Stimulated activated CD8-positive, alpha-beta memory T cell treated with anti-CD3 and anti-CD28 coated beads, Interleukin-2, amount 100 ng/mL, for 1 hour (primary cell): ENCODE measurements at places on chromosomes 3 and 15.

- no peak for DNase-seq
Measured at GRCh38 chr3:186802701-186803100, 3.6 kb downstream of the RFC4 start.

DNA sequence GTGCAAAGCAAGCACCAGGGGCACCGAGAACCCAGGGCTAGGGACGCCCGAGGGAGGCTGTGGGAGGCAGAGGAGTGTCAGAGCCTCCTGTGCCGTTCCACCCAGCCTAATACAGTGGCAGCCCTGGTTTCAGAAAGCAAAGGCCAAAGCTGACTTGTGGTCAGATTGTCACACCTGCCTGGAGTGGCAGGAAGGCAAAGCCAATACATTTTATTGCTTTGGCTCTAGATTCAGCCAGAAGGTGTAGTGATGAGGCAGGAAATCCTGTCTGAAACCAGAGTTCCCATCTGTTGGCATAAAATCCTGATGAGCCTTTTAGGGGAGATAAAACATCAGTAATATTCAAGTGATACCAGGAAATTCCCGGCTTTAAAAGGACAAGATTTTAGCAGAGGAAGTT lies 168.3 kb downstream of the SLCO3A1 start:
- no peak for DNase-seq

DNA sequence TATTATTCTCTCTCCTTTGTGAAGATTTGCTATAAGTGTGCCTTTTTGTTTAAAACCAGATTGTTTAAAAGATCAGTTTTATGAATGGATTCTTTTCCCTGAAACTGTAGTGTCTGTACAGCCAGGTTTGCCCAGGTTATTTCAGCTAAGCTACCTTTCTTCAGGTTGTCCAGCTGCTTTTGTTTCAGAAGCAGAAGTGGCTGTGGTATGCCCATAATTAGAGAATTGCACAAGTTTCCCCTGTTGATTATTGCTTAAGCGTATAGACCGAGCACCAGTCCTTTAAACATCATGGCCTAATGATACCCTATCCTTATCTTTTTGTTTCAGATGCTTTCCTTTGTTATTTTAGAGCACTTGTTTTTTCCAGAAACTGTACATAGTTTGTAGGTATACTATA lies 10.2 kb downstream of the ASB7 start:
- no peak for DNase-seq

GRCh38 chr15:83106994-83107840 lies at the start of gene TM6SF1:
TSS of gene TM6SF1 (plus strand) at chr15:83107645. CDS start at chr15:83107681, 36 bp downstream.
- DNase-seq: no peak

DNA sequence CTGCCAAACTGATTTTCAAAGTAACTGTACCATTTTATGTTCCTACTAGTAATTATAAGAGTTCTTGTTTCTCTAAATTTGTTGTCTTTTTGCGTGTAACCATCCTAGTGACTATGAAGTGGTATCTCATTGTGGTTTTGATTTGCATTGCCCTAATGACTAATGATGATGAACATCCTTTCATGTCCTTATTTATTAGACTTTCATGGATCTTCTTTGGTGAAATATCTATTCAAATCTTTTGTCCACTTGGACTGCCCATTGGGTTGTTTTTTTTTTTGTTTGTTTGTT lies 3.6 kb downstream of the OXSR1 start:
- DNase-seq: no peak

GRCh38 chr3:15812183-15812582 lies 14.4 kb upstream of the ANKRD28 start:
- DNase-seq: no peak

- DNase-seq: no peak
Measured at GRCh38 chr15:39171944-39172368, 408.9 kb upstream of the THBS1 start.

DNA sequence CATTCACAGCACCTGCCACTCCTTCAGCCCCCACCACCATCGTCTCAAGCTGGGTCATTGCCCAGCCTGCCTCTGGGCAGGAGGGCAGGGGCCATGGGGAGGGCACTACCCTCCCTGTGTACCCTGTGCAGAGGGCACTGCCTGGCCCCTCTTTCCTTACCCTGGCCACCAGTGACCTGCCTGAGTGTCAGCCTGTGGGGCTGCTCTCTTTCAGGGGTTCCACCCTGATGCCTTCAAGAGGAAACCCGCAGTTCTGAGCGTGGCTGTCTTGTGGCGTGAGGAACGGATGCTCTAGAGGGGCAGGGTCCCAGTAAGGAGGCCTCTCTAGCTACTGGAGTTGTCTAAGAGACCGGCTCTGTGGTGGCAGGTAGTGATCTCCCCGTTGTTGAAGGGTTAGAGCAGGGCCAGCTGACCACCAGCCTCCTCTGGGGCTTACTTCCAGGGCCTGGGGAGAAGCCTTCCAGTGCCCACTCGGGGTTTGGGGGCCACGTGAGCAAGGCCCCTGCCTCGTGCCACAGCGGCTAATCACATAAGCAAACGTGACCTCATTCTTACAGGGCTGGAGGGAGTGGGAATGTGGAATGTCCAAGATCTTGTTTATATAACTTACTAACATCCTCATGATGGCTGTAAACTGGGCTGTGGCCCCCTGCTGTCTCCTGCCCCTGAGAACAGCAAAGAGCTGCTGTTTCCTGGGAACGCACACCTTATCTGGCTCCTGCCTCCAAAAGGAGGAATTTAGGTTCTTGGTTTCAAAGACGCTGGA lies 31.4 kb upstream of the SEC13 start:
- no peak for DNase-seq

DNA sequence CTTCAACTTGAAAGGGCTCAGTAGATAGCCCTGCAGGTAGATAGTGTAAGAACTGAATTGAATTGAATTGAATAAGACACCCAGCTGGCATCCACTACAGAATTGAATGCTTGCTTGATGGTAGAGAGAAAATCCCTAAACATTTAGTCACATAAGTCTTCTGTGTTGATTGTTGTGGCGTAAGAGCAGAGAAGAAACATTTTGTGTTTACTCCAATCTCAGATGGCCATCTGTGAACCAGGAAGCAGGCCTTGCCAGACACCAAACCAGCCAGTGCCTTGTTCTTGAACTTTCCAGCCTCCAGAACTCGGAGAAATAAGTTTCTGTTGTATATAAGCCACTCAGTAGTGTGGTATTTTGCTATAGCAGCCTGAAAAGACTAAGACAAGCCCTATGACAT lies 43.6 kb downstream of the SST start:
- no peak for DNase-seq

- DNase-seq: no peak
Measured at GRCh38 chr3:183085634-183086390, 13.5 kb downstream of the MCCC1 start.

DNA sequence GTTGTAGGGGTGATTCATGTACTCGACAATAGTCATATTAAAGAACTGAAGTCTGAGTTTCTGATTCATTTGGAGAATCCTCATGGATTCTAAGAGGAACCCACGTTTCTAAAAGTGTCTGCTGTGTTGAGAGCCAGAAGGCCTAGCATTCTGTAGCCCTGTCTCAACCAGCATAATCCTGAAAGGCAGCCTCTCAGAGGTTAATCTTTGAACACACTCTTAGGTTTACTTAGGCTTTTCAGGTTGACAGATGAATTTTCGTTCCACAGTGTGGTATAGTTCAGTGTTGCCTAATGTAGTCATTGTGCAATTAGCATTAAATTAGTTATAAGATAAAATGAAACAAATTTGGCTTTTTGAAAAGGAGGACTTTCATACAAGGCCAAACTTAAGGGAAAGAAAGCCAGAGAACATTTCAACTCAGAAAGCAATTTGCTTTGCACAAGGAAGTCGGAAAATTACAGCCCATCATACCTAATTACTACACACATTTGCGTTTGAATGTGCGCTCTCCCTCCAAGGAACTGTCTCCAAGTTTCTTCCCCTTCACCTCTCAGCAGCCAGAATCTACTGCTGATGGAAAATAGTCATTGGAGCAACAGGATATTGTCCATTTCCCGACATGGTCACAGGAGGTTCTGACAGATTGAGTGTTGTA lies 42.0 kb downstream of the AGBL1 start:
- DNase-seq: no peak

GRCh38 chr3:57086201-57086600 lies 25.7 kb downstream of the SPATA12 start:
- no peak for DNase-seq

- DNase-seq: no peak
Measured at GRCh38 chr3:158330870-158331269, 221.0 kb downstream of the RSRC1 start.

- no peak for DNase-seq
Measured at GRCh38 chr3:194404365-194405140, 5.5 kb upstream of the GP5 start.

- DNase-seq: no peak
Measured at GRCh38 chr3:21585216-21585740, 165.7 kb downstream of the ZNF385D start.

DNA sequence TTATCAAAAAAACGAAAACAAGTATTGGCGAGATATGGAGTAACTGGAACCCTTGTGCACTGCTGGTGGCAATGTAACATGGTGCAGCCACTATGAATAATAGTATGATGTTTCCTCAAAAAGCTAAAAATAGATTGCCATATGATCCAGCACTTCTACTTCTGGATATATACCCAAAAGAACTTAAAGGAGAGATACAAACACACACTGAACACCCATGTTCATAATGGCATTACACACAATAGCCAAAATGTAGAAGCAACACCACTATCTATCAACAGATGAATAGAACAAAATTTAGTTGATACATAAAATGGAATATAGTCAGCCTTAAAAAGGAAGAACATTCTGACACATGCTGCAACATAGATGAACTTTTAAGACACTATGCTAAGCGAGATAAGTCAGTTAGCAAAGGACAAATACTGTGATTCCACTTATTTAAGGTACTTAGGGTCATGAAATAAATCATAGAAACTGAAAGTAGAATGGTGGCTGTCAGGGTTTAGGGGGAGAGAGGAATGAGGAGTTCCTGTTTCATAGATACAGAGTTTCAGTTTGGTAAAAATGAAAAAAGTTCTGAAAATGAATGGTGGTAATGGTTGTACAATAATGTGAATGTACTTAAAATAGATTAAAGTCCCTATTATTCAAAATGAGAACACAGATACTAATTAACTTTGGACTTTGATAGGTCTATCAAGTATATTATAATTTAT lies 59.4 kb upstream of the IMPG2 start:
- DNase-seq: no peak

DNA sequence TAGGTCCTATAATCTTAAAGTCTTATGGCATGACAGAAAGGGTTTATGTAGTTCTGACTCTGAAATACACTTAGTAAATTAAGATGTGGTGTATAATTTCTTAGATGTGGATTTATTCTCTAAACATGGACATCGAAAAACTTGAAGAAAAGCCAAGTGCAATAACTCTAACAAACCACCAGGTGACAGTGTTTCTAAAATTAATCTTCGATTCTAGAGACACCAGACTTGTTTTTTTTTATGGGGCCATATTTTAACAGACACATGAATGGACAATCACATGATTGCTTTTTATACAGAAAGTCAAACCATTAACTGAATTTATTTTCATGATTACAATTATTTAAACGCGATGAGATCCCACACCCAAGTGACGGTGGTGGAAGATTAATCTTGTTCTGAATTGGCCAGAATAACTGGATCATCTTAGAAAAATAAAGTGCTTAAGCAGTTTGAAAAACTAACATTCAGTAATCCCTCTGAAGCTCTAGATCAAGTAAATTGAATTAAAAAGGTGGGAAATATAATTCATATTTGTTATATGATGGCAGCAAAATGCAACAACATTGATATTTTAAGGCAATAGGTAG lies 305.1 kb downstream of the LSAMP start:
- DNase-seq: no peak

DNA sequence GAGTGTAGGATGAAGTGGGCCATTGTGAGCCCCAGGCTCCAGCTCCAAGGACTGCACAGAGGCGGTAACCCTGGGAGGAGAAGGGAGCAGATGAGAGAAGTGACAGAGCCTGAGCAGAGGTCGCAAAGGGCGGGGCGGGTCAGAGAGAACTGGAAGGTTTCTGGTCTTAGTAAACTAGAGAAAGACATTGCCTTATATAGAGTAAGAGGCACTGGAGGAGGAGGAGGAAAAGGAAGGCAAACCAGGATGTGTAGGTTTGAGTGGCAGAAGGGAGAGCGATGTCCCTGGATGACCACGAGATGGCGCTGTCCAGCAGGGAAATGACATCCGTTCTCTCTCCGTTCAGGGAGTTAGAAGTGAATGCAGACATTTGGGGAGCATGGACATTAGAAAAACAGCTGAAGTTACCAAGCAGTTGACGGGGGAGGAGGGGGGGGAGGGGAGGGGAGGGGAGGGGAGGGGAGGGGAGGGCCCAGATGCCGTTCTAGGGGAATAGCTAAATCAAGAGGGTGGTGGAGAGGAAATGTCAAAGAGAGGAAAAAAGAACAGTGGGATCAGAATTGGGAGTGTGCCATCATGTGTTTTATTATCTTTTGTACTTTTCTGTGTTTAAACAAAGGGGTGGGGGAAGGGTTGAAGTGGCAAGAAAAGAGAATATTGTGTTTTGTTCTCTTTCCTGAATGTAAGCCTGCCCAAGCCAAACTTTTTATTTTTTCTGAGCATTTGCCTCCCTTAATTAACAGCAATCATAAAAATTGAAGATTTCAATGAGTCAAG lies 48.8 kb downstream of the STARD5 start:
- peak; percentile 71 for DNase-seq

DNA sequence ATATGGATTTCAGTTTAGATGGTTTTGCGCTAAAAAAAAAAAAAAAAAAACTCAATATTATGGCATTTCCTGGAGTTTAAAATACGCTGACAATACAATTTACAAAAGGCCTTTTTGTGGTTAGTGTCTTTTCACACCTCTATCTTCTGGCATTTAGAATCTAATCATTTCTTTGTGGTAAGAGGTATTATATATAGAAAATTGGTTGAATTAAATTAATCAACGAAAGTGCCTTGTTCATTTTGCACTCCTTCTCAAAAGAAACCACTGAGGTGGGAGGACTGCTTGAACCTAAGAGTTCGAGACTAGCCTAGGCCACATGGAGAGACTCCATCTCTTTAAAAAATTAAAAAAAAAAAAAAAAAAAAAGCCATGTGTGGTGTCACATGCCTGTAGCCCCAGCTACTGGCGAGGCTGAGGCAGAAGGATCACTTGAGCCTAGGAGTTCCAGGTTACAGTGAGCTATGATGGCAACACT lies 90.0 kb upstream of the ICE2 start:
- no peak for DNase-seq

GRCh38 chr3:112813723-112814171 lies 32.9 kb downstream of the CD200R1L start:
- no peak for DNase-seq

DNA sequence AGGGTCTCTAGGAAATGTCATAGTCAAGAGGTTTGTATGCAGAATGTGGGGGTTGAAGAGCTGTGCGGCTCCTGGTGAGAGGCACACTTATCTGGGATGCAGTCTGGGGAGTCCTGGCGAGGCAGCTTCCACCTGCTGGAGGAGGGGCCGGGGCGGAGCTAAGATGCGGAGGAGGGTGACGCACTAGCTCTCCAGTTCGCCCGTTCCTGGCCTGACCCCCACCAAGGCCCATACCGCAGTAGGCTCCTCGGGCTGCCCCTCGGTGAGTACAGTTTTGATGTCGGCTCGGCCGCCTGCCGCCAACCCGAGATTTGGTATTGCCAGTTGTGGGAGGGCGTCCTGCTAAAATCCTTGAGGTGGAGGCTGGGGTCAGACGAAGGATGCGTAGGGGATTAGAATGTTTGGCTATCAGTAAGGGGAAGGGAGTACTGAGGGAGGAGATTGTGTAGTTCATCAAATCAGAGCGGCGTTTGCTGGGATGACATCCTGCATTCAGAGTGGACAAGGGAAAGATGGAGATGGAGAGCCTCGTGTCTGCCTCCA lies at the start of gene SCG5:
Gene SCG5, plus strand, starts transcription at position 194 of the 543 bp plus-strand sequence. CDS start 1,883 bp downstream, outside the sequence.
- no peak for DNase-seq

GRCh38 chr3:66644549-66644948 lies 143.7 kb upstream of the LRIG1 start:
- DNase-seq: no peak

- DNase-seq: no peak
Measured at GRCh38 chr3:130658678-130659077, 88.0 kb downstream of the PIK3R4 start.
